Cardiac muscle cell (in vitro differentiated cells and primary cell): ENCODE measurements at places on chromosomes 6 and 20. TPM values are rescaled to one million over a fixed set of nuclear protein-coding genes. Genes with fewer than 3 reads are reported as not detected.

Gene SLC32A1
- polyA plus RNA-seq, result not detected in 2 replicates

Gene KCNS1
- polyA plus RNA-seq, result 0.19 TPM in 1 of 2 replicates, not detected in the other

DNA sequence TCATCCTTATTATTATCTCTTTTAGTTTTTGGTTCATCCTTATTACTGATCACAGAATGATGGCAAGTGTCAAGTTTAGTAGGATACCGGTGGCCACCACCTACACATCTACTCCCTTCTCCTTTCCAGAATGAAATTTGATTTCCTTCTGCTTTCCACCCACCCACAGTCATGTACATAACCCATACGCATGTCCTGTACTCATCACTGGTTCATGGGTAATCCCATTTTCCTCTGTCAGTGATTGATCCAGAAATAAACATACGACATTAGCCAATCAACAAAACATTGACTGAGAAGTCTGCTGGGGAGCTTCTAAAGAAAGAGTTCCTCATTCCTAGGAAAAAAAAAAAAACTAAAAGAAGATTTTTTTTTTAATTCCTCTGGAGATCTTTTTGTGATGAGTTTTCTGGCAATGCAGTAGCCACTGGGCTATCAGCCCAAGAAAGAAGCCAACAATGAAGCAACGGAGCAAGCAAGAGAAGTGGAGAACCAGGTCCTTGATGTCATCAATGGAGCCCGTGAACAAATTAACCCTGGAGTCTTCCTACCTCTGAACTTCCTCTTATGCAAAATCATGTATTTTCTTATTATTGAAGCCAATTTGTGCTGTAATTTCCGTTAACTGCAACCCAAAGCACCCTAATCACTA, 127.8 kb downstream of the TASP1 start:
- H3K27me3 ChIP-seq, result no peaks in the 10 kb centered on the region
- no peak overlapping the region for H3K4me3 ChIP-seq
- no peak overlapping the region for H3K27ac ChIP-seq
- DNase-seq, result no peak
- H3K36me3 ChIP-seq, result no peaks in the 10 kb centered on the region
- no peaks in the 10 kb centered on the region for H3K4me1 ChIP-seq

GRCh38 chr20:53157443-53158408, 185.6 kb downstream of the TSHZ2 start:
- no peak for DNase-seq
- no peak overlapping the region for H3K27ac ChIP-seq
- no peak overlapping the region for H3K4me3 ChIP-seq
- no peaks in the 10 kb centered on the region for H3K27me3 ChIP-seq
- no peaks in the 10 kb centered on the region for H3K36me3 ChIP-seq

GRCh38 chr6:169323221-169323620, 69.6 kb upstream of the THBS2 start:
- H3K36me3 ChIP-seq, result no peaks in the 10 kb centered on the region
- DNase-seq, result no peak
- no peak overlapping the region for H3K27ac ChIP-seq
- H3K4me3 ChIP-seq, result no peak overlapping the region
- H3K27me3 ChIP-seq, result no peaks in the 10 kb centered on the region
